Mesenteric fat pad (tissue), 1 donor: ENCODE measurements at places on chromosomes 5 and 9. TPM values are rescaled to one million over a fixed set of nuclear protein-coding genes. Genes with fewer than 3 reads are reported as not detected.

Gene CATSPER3
- total RNA-seq: 0.61 TPM

Gene SLC23A1
- total RNA-seq: not detected

Gene SPACA9
- total RNA-seq: 3.9 TPM

Gene UBQLN1
- 108 TPM for total RNA-seq

Gene RUFY1
- 40.9 TPM for total RNA-seq

Gene FOXD4
- total RNA-seq: 0.32 TPM

Gene IFNA14
- total RNA-seq: not detected

DNA sequence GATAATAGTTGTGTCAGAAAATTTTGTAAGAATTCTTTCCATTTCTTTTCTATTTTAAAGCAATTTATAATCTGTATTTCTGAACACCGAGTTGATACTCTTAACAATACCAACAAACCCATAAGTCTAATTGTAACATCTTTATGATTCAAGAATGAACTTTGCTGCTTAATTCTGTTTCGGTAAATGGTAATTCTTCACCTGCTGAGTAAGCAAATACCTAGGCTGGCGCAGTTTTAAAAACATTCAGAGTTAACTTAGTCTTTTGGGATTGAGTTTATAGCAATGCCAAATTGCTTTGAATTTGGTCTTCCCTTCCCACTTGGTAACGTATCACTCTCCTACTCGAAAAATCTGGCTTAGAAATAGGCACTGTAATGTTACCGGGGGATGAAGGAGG, 223.0 kb downstream of the MARCHF11 start:
- DNase-seq: no peak

DNA sequence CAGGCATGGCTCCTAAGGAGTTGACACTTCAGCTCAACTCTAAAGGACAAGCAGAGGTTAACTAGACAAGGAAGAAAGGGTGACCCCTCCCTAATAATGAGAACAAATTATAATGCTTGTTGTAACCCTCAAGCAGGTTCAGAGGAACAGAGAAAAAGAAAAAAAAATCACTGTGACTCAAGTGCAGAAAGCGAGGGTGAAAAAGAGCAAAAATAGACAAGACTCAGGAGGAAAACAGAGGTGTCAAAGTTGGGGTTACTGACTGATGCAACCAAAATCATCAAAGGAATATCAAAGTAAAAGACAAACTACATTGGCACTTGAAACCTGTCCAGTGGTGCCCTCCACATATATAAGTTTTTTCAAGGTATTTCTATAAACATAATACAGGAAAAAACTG, 28.4 kb downstream of the FBXW11 start:
- no peak for DNase-seq

GRCh38 chr5:177356746-177357145, 978 bp upstream of the RGS14 start:
- no peak for DNase-seq

DNA sequence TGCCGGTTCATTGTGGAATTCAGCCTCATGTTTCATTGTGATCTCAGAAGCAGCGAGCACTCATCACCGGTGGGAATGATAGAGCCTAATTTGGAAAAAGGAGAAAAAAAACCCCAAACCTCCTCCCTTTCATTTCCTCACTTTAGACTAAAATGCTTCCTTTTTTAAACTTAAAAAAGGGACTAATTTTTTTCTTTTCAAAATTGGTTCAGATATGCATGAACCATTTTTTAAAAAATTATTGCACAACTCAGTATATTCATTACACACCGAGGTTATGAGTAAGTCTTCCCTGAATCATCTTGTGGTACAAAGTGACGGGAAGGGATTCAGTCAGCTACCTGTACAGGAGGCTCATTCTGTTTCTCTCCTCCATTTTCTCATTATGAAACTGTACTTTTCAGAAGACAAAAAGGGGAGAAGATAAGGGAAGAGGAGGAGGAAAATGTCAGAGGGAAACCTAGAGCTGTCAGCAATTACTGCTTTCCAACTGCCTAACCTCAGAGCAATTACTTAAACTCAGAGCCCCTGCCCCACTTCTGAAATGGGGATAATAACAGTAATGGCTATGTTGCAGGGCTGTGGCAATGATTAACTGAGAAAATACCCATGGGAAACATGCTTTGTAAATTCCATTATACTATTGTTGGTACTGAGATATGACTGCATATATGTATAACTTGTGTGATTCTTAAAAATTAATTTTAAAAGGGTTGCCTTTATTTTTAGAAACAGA, 24.0 kb downstream of the GALNT10 start:
- DNase-seq: no peak

GRCh38 chr5:45089870-45090269, 281.1 kb downstream of the MRPS30 start:
- no peak for DNase-seq

DNA sequence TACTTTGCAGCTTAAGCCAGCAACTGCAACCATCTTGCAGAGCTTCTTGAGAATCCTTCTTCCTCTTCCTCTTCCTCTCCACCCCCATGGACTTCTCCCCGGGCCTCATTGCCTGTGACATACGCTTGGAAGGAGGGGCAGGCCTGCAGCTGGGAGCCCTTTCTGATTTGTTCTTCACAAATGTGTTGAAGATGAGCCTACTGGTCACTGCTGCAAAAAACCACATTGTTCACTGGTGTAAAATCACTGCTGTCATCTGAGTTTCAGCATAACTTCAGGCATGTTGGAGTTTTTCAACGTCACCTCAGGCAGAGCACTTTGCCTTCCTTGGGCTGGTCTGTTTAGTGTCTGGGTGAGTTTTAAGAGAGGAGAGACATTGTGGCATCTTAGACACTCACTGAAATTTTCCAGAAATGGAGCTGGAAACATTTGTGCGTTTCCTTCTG, 7.9 kb downstream of the TJP2 start:
- DNase-seq: no peak

DNA sequence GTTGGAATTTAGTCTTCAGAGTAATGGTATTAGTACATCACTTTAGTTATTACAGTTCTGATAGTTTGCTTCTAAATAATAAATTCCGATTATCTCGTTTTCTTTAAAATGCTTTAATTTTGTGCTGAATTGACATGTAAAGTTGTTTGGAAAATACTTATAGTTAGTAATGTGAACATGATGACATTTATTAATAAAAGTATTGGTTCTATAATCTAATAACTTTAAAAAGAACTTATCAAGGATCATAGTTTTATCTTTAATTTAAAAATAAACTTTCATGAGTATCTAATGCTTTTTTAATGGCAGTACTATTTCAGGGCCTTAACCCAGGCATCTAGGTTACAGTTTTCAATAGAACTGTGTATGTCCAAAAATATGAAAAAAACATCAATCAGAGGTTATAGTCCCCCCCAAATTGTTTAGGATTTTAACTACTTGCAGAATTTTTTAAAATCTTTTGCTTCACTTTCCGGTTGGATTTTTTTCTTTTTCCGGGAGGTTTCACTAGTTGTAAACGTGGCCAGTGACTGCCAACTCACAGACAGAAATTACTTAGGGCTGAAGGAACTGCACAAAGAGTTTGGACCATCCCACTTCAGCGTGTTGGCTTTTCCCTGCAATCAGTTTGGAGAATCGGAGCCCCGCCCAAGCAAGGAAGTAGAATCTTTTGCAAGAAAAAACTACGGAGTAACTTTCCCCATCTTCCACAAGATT, 680 bp downstream of the GPX8 start:
- DNase-seq: no peak

- DNase-seq: no peak
Observed at GRCh38 chr9:73183917-73184861, 32.5 kb downstream of the ANXA1 start.

GRCh38 chr5:145689235-145689634, 145.9 kb downstream of the PRELID2 start:
- no peak for DNase-seq

GRCh38 chr5:175003531-175003930, 279.1 kb downstream of the MSX2 start:
- no peak for DNase-seq

GRCh38 chr5:178241231-178241663, 8.6 kb upstream of the PHYKPL start:
- no peak for DNase-seq

DNA sequence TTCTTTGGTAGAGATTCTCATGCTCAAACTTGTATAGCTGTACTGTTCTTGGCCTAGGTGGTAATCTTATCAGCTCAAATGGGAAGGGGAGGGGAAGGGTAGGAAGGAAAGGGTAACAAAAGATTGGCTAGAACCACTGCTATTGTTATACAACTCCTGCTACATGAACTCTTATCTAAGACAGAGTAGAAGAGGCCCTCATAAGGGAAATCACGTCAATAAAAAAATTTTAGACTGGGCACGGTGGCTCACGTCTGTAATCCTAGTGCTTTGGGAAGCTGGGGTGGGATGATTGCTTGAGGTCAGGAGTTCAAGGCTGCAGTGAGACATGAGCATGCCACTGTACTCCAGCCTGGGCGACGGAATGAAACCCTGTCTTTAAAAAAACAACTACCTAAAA, 15.9 kb downstream of the STOM start:
- DNase-seq: no peak

DNA sequence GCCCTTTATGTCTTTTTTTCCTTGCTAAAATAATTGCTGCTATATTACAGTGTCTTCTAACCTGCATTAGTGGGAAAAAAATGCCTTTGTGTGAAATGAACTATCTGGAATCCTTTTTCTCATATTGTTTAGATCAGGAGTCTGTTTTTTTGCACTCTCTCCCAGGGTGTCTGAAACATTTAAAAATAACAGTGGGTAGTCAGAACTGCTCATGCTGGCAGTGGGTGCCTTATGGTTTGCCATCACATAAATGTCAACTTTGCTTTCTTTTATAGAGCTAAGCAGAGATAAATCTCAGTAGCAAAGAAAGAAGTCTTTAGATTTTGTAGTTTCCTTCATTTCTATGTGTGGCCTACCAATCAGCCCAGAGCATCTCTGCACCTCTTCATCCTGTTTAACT, 347.8 kb upstream of the RGMB start:
- no peak for DNase-seq

DNA sequence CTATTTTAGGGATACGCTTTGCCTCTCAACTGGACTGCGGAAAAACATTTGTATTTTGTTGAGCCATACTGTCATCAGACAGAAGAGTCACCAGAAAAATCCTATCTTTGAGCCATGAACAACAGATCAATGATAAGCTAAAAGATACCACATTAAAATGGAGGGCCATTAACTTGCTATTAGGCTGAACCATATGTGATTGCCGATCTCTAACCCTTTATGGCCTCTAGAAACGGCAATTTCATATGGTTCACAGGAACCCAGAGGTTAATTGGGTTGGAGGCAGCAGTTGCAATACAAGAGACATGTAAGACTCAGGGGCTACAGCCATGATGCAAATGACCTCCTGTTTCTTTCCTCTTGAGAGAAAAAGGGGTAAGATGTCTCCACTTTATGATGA, 69.8 kb downstream of the MYO10 start:
- no peak for DNase-seq

DNA sequence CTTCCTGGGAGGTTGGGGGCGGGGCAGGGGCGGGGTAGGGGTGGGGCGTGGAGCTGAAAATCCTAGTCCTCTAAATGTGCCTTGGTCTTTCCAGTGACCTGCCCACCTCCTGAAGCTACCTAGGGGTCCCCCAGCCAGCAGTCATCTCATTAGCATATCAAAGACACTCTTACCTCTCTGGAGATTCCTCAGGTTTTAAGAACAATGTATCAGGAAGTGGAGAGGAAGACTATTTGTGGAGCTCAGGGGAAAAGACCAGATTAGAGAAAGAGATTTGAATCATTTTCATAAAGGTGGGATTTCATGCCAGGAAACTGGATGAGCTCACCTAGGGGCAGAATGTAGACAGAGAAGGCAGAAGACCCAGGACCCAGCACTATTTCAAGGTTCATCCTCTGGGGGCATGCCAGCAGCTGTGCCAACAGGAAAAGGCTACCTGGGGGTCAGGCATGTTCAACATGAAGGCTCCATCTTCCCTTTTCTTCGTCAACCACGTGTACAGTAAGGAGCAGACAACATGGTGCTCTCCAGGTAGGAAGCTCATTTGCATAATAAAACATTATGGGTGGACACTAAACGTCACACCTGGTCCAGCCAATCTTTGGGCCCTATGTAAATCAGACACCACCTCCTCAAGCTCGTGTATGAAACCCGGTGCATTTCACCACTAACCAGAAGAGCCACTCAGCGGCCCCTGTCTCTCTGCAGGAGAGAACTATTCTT, 6.9 kb downstream of the GMCL2 start:
- no peak for DNase-seq

- no peak for DNase-seq
Observed at GRCh38 chr5:76016258-76016657, 66.9 kb upstream of the SV2C start.

- DNase-seq: no peak
Observed at GRCh38 chr5:37665889-37666288, 174.0 kb downstream of the GDNF start.

- no peak for DNase-seq
Observed at GRCh38 chr9:105219291-105219805, 25.1 kb upstream of the SLC44A1 start.

DNA sequence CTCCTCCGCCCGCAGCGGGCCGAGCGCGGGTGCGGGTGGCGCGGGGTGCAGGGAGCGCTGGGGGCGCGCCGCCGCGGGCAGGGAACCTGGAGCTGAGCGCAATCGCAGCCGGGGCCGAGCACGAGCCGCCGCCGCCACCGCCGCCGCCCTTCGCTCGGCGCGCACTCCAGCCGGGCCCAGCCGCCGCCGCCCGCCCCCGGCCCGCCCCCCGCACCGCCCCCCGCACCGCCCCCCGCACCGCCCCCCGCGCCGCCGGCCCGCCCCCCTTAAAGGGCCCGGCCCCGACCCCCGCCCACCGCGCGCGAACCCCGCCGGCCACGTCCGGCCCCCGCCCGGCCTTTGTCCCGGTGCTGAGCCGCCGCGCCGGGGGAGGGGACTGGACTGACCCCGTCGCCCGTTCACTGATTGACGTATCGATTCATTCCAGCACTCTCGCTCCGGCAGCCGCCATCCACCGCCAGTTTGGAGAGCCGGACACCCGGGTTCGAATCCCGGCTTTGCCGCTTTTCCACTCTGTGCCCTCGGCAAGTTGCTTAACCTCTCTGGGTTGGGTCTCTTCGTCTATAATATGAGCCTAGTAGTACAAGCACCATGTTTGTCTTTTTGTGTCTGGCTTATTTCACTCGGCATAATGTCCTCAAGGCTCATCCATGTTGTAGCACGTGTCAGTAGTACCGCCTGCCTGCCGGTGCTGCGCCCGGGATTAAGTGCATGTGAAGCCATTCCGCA, at the start of gene SH3PXD2B:
Gene SH3PXD2B, minus strand, starts transcription at position 168 of the 729 bp plus-strand sequence. CDS start 173 bp downstream, outside the sequence.
- DNase-seq: no peak

- DNase-seq: no peak
Observed at GRCh38 chr5:15387931-15388524, 112.0 kb upstream of the FBXL7 start.

- DNase-seq: no peak
Observed at GRCh38 chr5:92559781-92560180, 1021.2 kb downstream of the NR2F1-AS1 start.

- DNase-seq: no peak
Observed at GRCh38 chr5:52139888-52140615, 647.7 kb upstream of the ITGA1 start.
